ENCODE measurements at places on chromosomes 2 and 18. TPM values are rescaled to one million over a fixed set of nuclear protein-coding genes. Genes with fewer than 3 reads are reported as not detected.
A peak's percentile ranks its signal among the peaks of the same experiment; 100 is the strongest.

Gene DTNB
- total RNA-seq: 9.5 TPM

Gene CXCR1
- 0.47 TPM for total RNA-seq

Gene GAL3ST2
- not detected for total RNA-seq

Gene HTR2B
- 1.3 TPM for total RNA-seq

Gene NEU4
- 0.21 TPM for total RNA-seq

GRCh38 chr2:9165625-9166024 is 41.0 kb upstream of the ASAP2 start:
- DNase-seq: peak; percentile 63

DNA sequence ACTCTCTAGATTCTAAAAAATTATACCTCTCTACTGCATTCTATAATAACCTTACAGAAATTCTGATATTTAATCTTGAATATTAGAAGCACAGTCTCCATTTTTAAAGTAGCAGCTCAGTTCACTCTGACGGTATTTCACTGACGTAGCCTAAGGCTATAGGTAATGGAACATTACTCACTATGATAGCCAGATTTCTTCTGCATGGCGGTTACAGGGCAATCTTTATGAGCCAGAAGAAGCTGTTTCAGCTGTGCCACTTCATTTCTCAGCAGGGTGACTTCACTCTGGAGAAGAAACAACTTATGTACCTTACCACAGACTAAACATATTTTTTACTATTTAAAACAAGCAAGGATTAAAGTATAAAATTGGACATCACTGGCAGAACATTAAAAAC is 75.3 kb upstream of the CHN1 start:
- DNase-seq: no peak

DNA sequence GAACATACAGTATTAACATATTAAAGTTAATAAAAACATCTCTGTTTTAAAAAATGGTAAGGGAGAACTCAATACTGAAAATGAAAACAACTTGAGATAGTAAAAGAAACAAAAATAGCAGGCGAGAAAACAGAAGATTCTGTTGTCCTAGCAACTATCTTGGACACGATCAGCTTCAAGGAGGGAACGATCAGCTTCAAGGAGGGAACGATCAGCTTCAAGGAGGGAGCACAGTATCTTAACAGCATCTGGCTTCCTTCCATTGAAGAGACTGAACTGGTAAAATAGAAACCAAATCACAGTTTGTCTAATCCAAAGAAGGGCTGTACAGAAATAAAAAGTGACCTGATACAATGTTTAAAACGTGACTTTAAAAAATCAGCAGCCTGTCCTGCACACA is 51.8 kb downstream of the NDUFA10 start:
- DNase-seq: no peak

GRCh38 chr18:79531926-79532312 is 136.2 kb downstream of the NFATC1 start:
- DNase-seq: no peak

GRCh38 chr18:63155910-63156773 is 163.4 kb downstream of the BCL2 start:
- no peak for DNase-seq

DNA sequence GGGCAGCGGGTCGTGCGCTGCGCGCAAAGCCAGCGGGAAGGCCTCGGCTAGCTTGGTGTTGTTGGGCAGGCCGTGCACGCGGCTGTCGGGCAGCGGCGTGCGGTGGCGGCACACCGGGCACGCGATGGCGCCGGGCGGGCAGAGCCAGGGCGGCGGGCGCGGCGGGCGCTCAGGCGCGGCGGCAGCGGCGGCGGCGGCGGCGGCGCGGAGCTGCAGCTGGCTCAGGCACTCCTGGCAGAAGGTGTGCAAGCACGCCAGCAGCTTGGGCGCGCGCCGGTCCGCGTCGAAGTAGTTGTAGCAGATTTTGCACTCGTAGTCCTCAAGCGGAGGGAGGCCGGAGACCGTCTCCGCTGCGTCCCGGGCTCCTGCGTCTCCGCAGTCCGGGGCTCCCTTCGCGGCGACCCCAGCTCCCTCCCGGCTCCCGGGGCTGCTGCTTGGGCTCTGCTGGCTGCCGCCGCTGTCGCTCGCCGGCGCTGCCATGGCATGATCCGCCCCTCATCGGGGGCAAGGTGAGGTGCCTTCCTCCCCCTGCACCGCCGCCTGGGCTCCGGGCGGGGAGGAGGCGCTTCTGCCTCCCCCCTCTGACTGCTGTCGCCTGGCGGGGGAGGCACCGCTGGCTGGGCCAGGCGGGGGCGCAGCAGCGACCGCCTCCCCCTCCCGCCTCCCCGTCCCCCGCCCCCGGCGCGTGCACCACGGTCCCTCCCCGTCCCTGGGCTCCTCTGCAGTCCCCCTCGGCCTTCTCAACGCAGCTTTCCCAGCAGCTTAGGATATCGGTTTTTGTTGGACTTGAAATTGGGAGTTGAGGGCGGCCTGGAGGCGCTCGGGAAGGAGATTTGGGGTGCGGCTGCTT is 21.0 kb upstream of the PAX3 start:
- peak; percentile 73 for DNase-seq

GRCh38 chr18:22676423-22676822 is 256.7 kb upstream of the RBBP8 start:
- no peak for DNase-seq

All from heart left ventricle (tissue), 16 donors.